ENCODE measurements at places on chromosomes 1 and 21.

GRCh38 chr1:42873670-42874069, 27.3 kb downstream of the ZNF691 start:
- DNase-seq, result no peak

GRCh38 chr1:3455670-3456448, 1.4 kb downstream of the ARHGEF16 start:
- DNase-seq, result no peak

- DNase-seq, result no peak
These were observed 965 bp downstream of the ABCA4 start for GRCh38 chr1:94119796-94120569.

DNA sequence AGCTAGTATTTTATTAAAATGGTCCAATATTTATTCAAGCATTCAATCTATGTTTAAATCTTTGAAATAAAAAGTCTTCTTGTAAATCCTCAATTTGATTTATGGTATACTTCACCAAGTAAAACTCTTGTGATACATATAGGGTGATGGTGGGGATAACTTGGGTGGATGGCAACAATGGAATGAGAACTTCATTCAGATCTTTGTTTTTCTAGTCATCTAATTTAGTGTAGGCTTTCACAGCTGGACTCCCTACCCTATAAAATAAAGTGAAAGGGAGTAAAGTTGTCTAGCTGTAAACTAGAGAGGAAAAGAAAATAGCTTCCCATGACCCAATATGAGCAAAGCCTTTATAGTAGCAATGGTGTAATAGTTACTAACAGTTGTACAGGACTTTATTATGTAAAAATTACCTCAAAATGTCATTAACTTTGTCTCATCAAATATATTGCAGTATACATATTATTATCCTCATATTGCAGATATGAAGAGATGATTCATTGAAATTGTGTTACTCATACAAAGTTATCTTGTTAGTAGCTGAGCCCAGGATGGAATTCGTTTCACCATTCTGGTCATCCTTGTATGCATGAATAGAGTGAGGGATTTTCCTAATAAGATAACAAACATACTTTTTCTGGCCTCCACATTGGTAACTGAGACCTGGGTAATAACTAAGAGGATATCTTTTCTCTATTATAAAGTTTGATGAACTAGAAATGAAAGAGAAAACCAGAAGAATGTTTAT, 1377.7 kb upstream of the ADGRL4 start:
- DNase-seq, result no peak

- no peak for DNase-seq
These were observed 62.5 kb downstream of the KIAA0040 start for GRCh38 chr1:175129997-175130648.

DNA sequence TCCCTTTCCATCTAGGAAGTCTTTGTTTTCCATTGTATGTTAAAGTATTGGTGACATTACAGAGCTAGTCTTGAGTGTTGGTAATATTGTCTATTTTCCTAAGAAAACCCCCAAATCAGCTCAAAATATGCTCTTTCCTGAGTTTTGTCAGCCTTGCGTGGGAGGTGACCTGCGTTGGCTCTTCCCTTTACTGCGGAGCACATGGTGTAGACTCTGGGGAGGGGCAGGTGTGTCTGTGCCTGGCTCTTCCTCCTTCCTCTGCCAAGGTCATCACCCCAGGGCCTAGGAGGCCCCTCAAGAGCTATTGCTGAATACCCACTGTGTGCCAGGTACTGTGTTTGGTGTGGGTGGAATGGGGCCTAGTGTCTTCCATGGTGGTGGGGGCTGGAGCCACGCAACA, 33.4 kb downstream of the CACNA1E start:
- DNase-seq, result no peak

- DNase-seq, result no peak
These were observed 213.4 kb upstream of the PTBP2 start for GRCh38 chr1:96508233-96508632.

DNA sequence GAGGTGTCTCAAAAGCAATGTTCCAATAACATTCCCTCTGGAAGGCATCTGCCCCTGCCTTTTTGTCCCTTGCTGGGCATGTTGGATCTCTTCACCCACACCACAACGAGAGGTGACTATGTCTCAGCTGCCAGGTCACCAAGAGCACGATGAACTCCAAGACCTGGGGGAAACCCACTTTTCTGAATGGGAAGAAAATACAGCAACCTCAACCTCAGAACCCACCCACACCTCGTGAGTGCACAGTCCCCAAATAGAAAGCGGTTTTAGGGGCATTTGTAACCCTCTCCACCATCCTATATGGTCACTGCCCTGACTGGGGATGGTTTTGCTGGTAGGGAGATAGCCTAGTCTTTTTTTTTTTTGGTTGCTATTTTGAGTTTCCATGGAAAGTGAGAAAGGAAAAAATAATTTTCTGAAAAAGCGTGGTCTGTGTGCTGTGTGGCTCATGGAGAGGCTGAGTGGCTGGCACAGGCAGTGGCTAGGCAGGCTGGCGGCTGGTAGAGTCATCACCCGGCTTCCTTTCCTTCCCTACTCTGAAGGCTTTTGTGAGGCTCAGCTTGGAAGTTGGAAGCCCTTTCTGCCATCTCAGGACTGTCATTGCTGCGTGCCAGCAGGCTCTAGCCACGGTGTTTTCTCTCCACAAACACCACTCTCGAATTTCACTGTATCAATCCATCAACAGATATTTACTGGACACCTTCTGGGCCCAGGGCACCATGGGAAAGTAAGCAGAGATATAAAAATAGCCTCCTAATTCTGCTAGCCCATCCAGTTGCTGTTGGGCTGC, 15.8 kb downstream of the TSPAN2 start:
- DNase-seq, result no peak

DNA sequence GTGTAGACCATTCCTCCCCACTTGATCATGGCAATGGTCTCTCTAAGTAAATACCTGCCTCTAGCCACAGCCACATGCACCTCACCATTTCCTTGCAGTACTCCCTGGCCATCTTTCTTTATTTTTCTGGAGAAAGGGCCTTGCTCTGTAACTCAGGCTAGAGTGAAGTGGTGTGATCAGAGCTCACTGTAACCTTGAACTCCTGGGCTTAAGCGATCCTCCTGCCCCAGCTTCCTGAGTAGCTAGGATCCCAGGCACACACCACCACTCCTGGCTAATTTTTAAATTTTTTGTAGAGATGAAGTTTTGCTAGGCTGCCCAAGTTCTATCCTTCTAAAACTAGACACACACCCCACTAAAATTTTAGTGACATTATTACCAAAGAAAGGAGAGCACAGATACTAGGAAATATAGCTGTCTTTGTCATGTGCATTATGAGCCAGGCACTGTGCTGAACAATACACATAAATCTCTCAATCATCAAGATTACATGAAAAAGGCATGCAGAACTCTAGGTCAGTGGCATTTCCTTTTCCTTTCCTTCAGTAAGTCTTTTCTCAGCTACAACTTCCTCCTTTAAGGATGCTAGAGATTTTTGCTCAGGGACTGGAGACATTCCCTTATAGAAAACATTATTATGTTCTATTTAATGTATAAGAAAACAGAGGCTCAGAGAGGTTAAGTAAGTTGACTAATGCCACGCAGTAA, 95.0 kb upstream of the SERBP1 start:
- DNase-seq, result no peak

DNA sequence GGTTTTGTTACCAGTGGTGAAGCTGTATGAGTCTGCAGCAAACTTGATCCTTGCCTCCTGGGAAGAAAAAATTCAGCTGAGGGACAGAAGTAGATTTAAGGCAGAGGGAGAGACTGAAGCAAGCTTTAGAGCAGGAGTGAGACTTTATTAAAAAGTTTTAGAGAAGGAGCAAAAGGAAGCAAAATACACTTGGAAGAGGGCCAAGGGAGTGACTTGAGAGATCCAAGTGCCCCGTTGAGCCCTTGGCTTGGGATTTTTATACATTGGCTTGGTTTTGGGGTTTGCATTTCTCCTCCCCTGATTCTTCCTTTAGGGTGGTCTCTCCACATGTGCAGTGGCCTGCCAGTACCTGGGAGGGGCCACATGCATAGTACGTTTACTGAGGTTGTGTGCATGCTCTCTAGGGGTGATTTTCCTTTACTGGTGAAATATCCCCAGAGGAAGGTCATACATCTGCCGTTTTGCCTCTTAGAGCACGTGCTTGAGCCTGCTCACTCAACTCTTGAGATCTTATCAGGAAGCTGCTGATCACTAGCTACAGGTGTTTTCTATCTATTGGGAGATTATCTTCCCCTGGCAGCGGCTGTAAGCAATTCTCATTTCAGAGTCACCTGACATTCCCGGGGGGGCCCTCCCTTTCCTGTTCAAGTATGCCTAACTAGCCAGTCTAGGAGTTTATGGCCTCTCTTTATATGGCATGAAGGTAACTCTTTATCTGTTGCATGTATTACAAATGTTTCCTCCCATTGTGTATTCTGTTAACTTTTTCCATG, 20.3 kb downstream of the FASLG start:
- DNase-seq, result no peak

- DNase-seq, result no peak
These were observed 217.1 kb downstream of the RERE start for GRCh38 chr1:8600336-8600735.

GRCh38 chr1:169070547-169070946, 35.9 kb upstream of the ATP1B1 start:
- DNase-seq, result no peak

DNA sequence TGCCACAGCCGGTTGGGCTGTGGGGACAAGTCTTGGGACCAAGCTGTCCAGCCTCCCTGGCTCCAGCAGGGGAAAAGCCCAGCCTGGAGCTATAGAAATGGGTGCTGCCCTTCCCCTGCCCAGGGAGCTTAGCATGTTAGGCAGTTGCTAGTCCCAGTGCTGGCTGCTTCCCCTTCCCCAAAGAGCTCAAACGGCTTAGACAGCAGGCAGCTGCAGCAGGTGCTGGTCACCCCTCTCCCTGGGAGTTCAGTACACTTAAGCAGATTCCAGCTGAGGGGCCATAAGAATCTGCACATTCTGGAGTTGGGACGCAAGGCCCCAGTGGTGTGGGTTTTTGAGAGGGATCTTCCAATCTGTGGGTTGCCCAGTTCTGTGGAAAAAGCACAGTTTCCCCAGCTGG, 11.1 kb upstream of the REG4 start:
- DNase-seq, result no peak

GRCh38 chr1:74847715-74848114, 114.8 kb downstream of the TYW3 start:
- no peak for DNase-seq

- no peak for DNase-seq
These were observed 125.8 kb downstream of the SLC45A1 start for GRCh38 chr1:8443558-8444194.

DNA sequence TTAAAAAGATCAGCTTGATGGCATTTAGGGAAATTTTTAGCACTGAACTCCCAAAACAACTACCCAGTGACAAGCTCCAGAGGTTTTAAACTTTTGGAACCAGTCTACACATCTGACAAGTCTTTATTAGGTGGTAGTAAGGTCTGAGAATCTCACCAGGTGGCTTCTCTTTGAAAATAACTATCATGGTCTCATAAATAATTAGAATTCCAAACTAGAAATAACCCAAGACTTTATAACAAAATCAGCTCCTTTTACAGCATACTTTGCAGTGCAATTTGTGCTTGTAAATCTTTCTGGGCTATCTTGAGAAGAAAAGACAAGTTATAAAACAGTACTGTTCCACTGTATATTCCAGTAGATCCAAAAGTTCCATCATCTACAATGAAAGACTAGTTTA, 108.7 kb downstream of the LTN1 start:
- no peak for DNase-seq

DNA sequence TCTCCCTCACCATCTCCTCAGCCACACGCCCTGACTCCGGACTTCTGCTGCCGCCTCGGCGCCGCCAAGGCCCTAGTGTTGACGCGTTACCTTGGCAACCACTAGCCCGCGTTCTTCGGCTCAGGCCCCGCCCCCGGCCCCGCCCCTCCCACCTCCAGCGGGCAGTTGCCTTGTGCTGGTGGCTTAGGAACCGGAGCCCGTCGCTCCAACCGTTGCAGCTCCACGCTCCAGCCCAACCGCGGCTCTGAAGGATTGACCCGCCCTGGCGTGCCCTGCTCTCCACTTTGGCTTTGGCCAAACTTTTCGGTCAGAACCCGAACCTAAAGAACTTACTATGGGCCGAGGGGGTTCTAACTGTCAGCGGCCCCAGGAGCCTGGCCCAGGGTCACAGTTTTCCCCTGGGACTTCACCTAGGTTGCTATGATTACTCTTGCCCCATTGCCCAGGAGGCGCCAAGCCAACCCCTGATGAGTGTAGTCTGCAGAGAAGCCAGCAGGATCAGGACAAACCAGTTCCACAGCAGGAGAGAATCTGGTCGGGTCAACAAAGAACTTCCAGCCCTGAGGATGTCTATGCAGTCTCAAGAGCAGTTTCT, at the start of gene CFAP45:
Gene CFAP45, minus strand, starts transcription at position 80 of the 595 bp plus-strand sequence. Its CDS starts 67 bp downstream, at position 13.
- no peak for DNase-seq

GRCh38 chr1:89206373-89206772, 7.6 kb upstream of the GBP4 start:
- no peak for DNase-seq

- no peak for DNase-seq
These were observed 64.2 kb downstream of the PLXNA2 start for GRCh38 chr1:208179961-208180409.

GRCh38 chr1:67980028-67980427, 70.4 kb downstream of the DIRAS3 start:
- DNase-seq, result no peak

- DNase-seq, result no peak
These were observed 22.5 kb downstream of the INTS3 start for GRCh38 chr1:153750026-153750995.

DNA sequence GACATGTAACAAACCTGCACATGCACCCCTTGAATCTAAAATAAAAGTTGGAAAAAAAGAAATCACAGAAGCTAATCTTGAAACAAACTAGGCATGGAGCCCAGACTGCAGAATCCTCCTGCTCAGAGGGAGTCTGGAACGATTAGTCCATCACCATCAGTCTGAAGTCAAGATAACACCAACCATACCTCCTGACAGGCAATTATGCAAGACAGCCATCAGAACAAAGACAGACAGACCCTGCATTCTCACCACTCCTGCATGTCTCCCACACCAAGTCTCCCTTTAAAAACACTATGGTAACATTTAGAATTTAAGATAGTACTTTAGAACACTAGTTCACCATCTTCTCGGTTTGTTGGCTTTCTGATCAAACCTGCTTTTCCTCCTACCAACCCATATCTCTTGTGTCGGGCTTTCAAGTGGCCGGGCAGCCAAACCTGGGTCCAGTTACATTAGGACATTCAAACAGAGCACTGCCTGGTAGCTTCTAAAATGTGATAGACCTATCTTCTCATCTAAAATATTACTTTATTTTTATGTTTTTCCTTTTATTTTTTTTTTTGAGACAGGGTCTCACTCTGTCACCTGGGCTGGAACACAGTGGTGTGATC, 10.1 kb downstream of the YARS1 start:
- DNase-seq, result no peak

- DNase-seq, result no peak
These were observed 7.5 kb downstream of the SELENBP1 start for GRCh38 chr1:151364996-151365395.

GRCh38 chr1:17134034-17134433, 14.8 kb upstream of the PADI2 start:
- no peak for DNase-seq

DNA sequence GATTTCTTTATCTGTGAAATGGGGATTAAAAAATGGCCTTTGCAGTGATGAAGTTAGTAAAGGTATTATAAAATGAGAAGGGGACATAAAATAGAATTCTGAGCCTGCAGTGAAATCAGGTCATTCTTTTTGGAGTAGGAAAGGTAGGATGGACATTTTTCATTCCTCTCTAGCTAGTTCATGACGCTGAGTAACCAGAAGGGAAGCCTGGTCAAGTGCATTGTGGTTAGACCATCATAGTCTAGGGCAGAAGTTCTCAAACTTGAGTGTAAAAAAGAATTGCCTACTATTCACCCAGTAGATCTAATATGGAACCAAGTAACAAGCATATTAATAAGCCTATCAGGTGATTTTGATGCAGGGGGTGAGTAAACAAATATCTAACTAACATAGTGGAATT, 50.8 kb downstream of the TGFB2 start:
- DNase-seq, result no peak
